ENCODE measurements at places on chromosomes 5 and 9.

- no peak for DNase-seq
These were observed 66.7 kb upstream of the PCA3 start for GRCh38 chr9:76697554-76697953.

- no peak for DNase-seq
These were observed 576.5 kb downstream of the CSNK1G3 start for GRCh38 chr5:124088289-124089032.

DNA sequence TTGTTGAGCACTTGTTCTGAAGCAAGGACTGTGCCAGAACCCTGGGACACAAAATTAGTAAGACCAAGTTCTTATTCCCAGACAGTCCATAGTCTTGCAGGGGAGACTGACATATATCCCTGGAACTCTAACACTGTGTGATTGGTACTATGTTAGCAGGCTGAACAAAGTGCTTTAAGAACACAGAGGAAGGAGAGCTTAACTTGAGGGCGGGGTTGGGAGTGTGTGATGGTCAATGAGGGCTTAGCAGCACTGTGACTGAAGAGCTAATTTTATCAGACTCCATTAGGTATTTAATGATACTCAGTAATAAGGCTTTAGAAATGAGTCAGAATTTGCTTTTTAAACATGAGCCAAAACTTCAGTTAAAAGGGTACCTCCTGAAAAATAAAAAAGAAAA is 14.9 kb upstream of the SPATA24 start:
- DNase-seq = no peak

- no peak for DNase-seq
These were observed 507 bp downstream of the CTNND2 start for GRCh38 chr5:11903614-11904264.

GRCh38 chr5:14603141-14603540 is 21.5 kb downstream of the OTULINL start:
- no peak for DNase-seq

- DNase-seq = no peak
These were observed 51.9 kb upstream of the JAK2 start for GRCh38 chr9:4933177-4933576.

Data from smooth muscle cell of the brain vasculature (primary cell).